Cortex of kidney (tissue), 1 donor: ENCODE measurements at places on chromosomes 2 and 18.

- no peak for DNase-seq
Measured at GRCh38 chr18:21489119-21489750, 111.3 kb downstream of the ESCO1 start.

GRCh38 chr18:50674307-50674980 is 114.6 kb downstream of the MAPK4 start:
- DNase-seq: no peak

DNA sequence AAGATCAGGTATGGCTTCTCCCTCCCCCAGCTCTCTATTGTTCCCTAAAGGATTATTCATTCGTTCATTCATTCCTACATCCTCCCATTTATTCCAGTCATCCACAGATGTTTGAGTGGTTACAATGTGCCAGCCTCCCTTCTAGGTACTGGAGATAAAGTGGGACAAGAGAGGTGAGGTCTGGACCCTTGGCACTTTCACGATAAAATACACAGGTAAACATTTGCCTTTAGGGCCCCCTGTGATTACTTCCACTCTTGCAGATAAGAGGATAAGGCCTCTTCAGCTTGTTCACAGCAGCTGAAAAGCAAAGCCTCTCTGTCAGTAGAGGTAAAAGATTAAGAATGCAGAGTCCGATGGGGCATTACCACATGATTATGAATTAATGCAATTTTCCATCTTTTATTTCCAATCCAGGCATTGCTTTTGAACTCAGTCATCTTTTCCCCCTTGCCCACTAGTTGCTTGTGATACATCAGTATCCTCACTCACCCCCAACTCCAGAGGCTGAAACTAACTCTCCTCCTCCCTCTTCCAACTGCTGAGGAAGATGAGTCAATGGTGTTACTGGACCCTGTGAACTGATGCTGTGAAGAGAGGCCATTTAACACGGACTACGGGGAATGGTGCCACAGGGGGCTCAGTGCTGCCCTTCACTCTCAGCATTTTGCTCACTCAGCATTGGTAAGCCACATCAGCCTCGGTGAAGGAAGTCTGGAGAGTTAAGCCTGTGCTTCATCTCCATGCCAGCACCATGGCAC is 1.1 kb upstream of the DPP4 start:
- no peak for DNase-seq

DNA sequence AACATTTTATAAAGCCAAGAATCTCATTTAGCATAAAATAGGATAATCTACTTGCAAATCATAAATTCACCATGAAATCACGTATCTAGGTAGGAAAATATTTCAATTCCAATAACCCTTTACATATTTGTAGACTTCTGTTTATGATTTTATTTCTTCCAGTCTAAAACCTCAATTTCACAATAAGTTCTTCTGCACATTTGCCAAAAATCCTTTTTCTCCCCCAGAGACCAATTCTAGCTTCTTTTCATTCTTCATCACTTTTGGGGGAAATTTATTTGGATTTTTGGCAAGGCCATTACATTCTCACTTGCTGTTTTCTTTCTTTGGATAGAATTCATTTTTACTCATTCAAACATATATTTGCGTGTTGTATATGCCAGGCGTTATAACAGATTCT is 86.8 kb downstream of the SPRED2 start:
- no peak for DNase-seq

DNA sequence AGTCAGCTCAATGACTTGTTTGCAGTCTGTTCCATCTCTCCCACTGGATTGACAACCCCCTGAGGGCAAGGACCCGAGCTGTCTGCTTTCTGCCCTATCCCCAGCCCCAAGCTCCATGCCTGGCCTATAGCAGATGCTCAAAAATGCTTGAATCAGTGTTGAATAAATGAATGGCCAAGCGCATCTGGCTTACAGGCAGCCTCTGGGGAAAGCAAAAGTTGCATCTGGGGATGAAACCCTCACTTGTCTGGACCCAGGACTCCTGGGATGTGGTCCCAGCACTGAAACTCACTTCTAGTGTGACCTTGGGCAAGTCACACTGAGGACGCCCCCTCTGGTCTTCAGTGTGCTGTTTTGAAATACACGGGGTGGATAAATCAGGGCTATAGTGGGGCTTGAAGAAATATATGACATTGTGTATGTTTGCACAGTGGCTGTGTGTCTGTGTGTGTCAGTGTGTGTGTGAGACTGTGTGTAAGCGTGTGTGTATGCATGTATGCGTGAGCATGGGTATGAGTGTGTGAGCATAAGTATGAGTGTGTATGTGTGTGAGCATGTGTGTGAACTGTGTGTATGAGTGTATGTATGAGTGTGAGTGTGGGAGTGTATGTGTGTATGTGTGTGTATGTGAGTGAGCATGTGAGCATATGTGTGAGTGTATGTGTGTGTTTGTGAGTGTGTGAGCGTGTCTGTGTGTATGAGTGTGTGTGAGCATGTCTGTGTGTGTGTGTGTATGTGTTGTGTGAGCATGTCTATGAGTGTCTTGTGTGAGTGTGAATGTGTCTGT is 27.8 kb upstream of the TNS1 start:
- DNase-seq: no peak

DNA sequence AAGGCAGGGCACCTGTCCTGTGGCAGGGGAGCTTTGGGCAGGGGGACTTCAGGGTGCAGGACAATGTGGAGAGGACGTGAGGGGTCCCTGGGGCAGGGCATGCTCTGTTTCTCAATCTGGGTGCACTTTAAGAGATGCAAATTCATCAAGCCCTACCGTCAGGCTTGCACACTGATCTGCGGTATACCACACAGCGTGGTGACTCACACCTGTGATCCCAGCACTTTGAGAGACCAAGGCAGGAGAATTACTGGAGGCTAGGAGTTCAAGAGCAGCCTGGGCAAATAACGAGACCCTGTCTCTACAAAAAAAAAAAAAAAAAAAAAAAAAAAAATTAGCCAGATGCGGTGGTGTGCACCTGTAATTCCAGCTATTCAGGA is 10.2 kb upstream of the GPC1 start:
- DNase-seq: no peak

- no peak for DNase-seq
Measured at GRCh38 chr18:50151926-50152325, 43.0 kb downstream of the MYO5B start.

- DNase-seq: no peak
Measured at GRCh38 chr2:108199726-108200125, 40.0 kb upstream of the SULT1C3 start.

GRCh38 chr18:10441472-10441871 is 13.0 kb upstream of the APCDD1 start:
- no peak for DNase-seq

DNA sequence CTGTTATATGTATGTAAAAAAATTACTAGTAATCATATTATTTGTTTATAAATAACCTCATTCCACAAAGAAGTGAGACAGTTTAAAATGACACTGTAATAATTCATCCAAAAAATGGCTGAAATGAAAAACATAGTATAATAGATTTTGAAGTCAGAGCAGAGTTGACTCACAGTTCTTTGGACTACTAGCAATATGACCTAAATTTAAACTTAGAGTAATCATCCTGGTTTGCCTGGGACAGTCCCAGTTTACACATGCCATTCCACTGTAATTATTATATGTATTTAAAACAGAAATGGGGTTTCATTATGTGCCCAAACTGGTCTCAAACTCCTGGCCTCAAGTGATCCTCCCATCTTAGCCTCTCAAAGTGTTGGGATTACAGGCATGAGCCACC is 48.3 kb downstream of the CCDC88A start:
- DNase-seq: no peak

DNA sequence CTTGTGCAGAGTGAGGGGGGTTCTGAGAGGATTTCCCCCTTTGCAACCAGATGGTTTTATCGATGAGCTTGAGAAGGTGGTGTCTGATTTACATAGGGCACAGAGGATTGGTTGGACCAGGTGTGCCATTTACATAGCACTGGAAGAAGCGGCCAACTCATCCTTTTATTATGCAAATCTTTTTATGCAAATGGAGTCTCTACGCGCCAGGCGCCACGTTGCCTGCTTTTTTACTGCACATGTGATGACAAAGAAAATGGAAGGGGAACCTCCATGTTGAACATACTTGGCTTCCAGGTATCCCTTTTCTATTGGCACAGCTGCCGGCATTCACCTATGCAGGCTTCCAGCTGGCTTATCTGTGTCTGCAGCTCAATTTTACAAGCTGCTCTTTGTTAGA is 18.4 kb upstream of the TXNL4A start:
- no peak for DNase-seq

DNA sequence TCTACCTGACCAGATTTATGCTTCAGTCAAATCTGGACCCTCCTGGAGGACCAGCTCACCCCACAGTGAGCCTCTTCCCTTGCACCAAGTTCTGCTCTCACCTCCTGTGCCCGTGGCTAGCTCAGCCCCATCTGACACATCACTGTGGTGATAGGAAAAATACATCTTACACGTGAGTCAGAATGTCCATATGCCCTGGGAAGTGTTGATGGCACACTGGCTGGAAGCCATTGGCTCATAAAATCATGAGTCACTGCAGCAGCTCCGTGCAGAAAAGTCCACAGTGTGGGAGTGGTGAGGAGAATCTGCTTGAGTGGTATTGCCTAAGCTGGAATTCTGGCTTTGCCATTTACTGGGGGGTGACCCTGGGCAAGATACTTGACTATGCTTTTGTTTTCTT is 42.6 kb upstream of the RAPGEF4 start:
- no peak for DNase-seq

DNA sequence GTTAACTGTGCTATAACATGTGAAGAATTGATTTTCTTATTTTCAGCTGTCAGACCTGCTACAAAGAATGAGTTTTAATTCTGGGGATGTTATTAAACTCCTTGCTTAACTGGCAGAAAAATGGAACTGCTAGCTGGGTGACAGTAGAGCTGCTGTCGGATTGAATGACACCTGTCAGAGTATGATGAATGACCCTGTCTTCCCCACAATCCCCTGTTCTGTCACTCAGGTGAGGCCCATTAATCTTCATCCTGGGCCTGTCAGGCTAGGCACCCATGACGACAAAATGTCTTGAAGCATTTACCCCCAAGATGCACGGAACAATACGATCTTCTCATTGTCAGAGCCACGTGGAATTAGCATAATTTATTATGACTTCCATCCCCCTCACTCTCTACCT is 129.9 kb upstream of the ETAA1 start:
- DNase-seq: no peak

DNA sequence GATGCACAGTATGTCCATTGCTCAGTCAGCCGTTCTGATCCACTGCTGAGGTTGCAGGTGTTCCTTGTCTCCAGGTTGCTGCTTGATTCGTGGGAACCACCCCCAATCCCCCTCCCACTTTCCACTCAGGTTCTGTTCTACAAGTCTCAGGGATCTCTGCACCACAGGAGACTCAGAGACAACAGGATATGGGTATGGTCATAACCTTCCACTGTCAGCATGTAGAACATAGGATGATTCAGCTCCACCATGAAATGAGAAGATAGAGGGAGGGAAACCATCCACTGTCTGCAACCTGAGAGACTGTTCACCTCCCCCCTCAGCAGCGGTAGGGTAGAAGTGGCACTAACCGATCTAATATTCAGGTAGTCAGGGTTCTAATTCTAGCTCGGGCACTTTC is 19.0 kb upstream of the KLF7 start:
- no peak for DNase-seq

GRCh38 chr2:229089776-229090175 is 181.3 kb downstream of the PID1 start:
- DNase-seq: no peak

- no peak for DNase-seq
Measured at GRCh38 chr18:42157420-42157819, 202.4 kb downstream of the PIK3C3 start.

- no peak for DNase-seq
Measured at GRCh38 chr2:142745691-142746090, 131.8 kb upstream of the KYNU start.

DNA sequence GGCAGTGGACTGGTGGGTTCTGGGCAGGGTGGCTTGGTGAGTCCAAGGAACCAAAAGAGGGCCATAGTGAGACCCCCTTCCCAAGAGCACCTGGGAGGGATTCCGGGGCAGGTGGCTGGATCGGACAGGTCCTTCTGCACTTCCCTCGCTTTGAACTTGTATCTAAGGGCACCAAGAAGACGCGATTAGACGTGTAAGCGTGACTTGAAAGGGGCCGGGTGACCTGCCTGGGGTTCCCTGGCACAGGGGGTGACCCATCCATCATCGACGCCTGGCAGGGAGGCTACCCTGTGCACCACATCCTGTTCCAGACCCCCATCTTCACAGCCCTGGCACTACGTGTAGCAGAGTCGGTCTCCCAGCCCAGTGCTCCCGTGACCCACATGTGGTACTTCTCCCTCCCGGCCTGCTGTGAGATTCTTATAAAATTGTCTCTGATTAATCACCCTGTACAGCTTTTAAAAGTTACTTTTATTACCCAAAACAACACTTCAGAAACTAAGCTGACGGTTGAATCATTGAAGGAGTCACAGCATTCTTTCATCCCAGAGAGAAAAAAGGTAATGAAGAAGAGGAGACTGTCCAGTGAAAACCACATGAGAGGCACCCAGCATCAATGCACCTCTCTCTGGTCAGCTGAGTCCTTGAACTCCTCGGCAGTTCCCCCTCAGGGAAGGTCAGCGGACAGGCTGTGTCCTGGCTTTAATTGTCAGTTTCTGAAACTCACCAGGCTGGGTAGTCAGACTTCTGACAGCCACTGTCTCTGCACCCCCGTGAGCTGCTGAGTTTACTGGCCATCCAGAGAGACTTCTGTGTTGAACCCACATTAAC is 13.0 kb downstream of the SH3BP4 start:
- DNase-seq: no peak

DNA sequence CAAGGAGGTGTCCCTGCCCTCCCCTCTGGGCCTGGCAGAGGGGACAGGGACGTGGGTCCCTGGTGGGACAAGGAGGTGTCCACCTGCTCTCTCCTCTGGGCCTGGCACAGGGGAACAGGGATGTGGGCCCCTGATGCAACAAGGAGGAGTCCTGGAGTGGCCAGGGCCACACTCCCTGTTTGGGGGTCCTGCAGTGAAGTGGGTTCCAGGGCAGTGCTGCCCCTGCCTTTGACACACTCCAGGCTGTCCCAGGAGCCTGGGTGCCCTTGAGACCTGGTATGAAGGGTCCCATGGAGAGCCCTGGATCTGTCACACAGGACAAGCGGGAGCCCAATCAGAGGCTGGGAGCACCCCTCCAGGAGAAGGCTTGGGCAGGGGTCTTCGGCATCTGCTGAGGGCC is 75.8 kb upstream of the GPC1 start:
- DNase-seq: no peak

- DNase-seq: no peak
Measured at GRCh38 chr18:13221869-13222855, 3.6 kb downstream of the LDLRAD4 start.
